ENCODE measurements at places on chromosomes 16 and 17.

GRCh38 chr16:2715519-2715918, 4.5 kb downstream of the PRSS27 start:
- peak; percentile 76 for DNase-seq

- peak; percentile 38 for DNase-seq
Observed at GRCh38 chr17:76556765-76557367, 17.0 kb downstream of the PRCD start.

DNA sequence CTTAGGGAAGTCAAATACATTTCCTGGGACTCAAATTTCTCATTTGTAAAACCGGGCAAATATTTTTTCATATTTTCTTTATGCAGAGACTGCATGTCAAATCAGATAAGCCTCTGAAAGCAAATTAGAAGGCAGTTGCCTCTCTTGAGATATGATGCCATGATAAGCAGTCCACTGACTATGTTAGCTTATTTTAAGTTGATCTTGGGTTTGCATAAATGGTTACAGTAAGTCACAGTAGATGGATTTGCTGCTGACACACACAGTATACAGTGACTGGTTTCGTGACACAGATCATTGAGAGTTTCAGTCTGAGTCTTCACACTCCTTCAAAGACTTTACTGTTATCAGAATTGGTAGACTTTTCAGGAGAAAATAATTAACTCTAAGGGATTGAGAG, 927.6 kb upstream of the CDH8 start:
- DNase-seq, result no peak

GRCh38 chr17:28704219-28704858, 7.3 kb downstream of the PROCA1 start:
- no peak for DNase-seq

GRCh38 chr16:353404-354290, 1.1 kb upstream of the AXIN1 start:
- no peak for DNase-seq

- peak; percentile 29 for DNase-seq
Observed at GRCh38 chr17:81097943-81098308, 63.0 kb downstream of the BAIAP2 start.

DNA sequence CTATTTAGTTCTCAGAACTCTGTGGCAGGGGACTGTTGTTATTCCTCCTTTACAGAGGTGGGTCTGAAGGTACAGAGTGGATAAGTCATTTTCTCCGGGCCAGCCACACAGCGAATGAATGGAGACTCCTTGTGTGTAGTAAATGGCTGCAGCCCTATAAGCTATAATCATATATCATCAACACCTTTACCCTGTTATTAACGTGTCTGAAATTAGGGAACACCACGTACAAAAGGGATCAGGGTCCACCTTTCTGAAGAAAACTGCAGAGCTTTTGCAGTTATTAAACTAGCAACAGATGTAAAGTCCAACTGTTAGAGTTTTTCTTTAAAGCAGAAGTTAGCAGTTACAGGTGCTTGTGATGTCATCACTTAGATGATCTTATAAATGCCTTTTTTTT, 696.7 kb downstream of the MAF start:
- no peak for DNase-seq

DNA sequence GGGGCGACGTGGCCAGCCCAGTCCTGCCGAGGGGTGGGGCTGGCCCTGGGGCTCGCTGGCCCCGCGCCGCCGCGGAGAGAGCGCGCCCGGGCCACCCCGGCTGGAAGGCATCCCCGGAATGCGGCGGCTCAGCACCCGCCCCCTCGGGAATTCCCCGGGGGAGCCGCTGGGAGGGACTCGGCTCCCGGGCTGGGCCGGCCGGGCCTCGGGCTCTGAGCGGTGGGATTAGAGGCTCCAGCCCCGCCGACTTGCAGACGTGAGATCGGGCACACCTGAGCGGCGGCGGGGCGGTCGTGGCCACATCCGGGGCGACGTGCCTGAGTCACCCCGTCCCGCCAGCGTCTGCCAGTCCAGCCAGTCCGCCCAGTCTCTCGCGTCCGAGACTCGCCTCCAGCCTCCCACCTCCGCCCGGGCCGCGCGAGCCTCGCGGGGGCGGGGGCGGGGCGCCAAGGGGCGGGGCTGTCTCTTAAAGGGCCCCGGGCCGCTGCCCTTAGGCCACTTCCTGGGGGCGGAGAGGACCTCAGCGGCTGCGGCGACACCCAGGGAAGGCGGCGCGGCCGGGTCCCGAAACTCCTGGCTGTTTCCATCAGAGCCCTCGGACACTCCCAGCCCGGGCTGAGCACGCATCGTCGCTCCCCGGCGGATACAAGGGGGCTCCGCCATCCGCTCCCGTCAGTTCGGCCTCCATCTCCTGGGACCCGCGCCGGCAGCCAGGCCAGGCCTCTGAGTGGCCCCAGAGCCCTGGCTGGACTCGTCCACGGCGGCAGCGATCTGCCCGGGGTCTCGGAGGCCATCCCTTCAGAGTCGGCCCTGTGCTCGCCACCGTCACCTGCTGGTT, at the start of gene KCTD11:
TSS of gene KCTD11 (plus strand) at position 498 of the 838 bp plus-strand sequence.
- peak; percentile 85 for DNase-seq

- DNase-seq, result no peak
Observed at GRCh38 chr16:15988268-15989013, 39.0 kb downstream of the ABCC1 start.

DNA sequence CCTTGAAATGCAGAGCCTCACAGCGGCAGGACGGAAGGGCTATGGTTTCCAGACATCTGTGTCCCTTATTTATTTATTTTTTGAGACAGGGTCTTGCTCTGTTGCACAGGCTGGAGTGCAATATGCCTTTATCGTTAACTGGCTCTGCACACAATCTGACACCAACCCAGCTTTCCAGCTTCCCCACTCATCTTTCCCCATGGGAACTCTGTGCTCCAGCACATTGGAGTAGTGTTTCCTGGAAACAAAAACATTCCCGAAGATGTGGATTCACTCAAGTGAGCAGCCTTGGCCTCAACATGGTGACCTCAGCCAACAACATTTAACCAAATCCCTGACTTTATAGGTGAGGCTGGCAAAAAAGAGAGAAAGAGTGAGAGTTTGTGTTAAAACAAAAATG, 307.1 kb downstream of the TMEM114 start:
- no peak for DNase-seq

DNA sequence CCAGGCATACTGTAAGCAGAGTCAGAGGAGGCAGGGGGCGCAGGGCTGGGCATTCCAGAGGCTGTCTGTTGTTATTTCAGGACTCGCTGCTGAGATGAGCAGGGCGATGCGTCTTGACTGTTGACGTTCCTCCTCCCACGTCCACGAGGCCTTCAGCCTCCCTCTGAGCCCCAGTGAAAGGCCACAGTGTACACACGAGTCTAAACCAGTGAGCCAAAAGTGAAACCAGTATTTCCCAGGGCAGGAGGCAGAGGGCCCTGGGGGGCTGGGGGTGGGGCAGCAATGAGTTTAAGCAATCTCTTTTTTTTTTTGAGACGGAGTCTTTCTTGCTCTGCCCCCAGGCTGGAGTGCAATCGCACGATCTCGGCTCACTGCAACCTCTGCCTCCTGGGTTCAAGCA, 21.5 kb downstream of the SMTNL2 start:
- DNase-seq, result no peak

DNA sequence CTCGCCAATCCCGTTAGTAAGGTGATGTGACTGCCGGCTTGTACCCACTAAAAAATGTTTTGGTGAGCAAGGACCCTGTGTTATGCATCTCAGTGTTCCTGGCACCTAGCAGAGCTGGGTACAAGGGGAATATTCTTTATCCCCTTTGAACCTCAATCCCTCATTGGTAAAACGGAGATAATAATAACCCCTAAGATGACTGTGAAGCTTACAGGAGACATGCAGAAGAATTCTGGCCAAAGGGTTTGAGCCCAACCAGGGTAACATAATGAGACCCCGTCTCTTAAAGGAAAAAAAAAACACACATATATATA, 896 bp downstream of the GGA2 start:
- no peak for DNase-seq

DNA sequence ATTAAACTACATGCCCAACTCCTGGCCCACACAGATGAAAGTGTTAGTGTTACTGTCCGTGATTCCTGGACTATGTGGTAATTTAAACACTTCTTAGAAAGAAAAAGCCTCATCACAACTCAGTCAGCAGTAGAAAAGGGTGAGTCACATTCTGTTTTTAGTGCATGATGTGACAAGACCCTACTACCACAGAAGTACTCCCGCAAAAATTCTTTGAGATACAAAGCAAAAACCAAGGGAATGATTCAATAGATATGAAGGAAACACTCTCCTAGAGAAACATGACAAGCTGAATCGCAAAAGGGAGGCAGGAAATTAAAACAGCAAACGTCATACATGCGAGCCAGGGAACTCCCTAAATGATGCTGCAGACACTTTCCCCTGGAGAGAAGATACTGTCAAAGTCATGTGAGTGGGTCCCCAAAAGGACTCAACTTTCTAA, 14.4 kb downstream of the SNN start:
- no peak for DNase-seq

Measured in activated CD4-positive, alpha-beta T cell treated with anti-CD3 and anti-CD28 coated beads, Interleukin-2, amount 50 U/mL, for 48 hours (primary cell).